ENCODE measurements at places on chromosomes 3 and 15.

- no peak for DNase-seq
Measured at GRCh38 chr15:84023636-84024035, 211.9 kb upstream of the GOLGA6L4 start.

DNA sequence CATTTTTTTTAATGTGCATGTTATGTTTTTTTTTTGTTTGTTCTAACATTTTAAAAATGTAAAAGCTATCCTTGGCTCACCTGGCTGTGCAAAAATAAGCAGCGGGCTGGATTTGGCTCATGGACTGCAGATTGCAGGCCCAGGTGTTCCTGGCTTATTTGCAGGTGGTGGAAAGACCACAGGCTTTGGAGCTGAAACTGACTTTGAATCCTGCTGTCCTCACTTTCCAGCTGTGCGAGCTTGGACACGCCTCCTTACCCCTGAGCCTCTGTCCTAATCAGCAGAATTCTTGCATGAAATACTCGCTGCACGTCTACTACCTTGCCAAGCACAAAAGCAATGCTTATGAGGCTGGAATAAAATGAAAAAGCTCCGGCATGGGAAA lies 188.7 kb upstream of the TPM1 start:
- no peak for DNase-seq

DNA sequence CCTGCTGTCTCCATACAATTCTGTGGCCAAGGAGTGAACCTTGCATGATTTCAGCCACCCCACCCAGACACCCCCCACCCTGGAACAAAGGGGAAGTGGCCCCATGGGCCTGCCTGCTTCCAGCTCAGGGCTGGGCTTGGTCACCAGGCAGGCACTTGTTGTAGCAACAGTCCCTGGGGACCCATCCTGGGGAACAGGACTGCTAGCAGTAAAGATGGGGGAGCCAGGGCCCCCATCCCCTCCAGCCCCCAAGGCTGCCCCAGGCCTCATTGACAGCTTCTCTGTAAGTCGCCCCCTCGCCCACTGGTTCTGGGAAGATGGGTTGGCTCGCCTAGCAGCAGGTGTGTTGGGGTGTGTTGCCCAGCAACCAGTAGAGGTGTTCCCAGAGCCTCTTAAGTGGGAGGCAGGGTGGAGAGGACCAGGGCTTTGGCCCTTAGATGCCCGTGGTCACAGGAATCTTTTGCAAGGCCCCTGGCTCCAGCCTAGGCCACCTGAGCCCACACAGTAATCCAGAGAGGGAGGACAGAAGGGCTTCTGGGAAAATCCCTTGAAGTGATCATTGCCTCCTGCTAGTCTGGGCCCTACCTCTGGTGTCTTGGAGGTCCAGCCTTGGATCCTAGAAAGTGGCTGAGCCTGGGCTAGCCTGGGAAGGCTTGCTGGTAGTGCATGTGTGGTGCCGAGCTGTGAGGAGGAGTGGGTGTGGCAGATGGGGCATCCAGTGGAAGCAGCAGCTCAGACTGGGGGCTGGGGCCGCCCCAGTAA lies 48.9 kb downstream of the CYP11A1 start:
- peak; percentile 67 for DNase-seq

DNA sequence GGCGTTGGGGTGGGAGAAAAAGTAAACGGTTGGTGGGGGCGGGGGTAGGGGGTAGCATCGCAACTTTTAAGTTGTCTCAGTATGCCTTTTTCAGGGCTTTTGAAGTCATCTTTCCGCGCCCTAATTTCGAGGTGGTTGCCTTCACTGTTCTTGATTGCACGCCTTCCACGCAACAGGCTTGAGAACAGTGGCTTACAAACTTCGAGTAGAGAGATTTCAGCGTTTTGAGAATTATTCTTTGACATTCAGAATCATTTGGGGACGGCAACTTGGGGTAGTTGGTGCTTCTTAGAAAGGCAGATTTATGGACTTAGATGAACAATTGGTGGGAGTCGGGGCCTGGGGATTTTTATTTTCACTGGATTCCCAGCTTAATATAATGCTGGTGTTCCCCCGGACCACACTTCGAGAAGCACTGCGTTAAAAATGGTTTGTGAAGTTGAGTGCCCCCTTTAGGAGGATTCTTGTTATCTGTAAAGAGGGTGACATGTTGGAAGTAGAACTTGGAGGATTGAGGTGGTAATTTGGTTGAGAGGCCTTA lies 880 bp downstream of the PPP4R2 start:
- DNase-seq = no peak

GRCh38 chr3:175270198-175270837 lies 411.2 kb downstream of the NAALADL2 start:
- no peak for DNase-seq

DNA sequence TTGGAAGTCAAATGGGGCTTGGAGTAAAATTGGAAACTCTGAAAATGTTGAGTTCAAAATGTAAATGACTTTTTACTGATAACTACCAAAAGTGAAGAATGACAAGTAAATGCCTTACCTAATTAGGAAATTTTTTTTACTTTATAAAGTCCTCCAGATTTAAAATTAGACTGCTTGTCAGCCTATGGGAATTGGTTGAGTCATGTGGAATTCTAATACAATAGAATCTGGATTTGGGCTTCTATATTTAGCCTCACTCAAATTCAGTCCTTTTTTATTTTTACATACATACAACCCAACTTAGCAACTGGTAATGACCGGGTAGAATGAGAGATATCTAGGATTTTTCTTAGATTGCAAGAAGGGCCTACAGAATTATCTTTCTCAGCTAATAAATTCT lies 158.9 kb upstream of the CADPS start:
- DNase-seq = no peak

GRCh38 chr15:60471314-60471713 lies 7.6 kb downstream of the ICE2 start:
- DNase-seq = no peak

DNA sequence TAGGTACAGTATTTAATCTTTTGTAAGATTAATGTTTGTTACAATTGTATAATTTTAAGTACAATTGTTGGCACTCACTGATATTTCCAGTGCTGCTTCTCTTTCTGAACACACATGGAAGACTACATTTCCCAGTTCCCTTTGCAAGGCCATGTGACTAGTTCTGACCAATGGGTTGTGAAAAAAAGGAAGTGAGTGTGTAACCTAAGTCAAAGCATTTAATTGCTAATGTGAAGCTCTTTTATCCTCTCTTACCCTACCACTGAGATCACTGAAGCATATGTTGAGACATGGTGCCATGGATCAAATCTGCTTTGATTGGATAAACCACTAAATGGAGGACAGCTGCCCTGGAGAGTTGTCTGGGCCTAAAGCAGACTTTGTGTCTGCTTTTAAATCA lies 83.9 kb upstream of the PLXND1 start:
- peak; percentile 59 for DNase-seq

DNA sequence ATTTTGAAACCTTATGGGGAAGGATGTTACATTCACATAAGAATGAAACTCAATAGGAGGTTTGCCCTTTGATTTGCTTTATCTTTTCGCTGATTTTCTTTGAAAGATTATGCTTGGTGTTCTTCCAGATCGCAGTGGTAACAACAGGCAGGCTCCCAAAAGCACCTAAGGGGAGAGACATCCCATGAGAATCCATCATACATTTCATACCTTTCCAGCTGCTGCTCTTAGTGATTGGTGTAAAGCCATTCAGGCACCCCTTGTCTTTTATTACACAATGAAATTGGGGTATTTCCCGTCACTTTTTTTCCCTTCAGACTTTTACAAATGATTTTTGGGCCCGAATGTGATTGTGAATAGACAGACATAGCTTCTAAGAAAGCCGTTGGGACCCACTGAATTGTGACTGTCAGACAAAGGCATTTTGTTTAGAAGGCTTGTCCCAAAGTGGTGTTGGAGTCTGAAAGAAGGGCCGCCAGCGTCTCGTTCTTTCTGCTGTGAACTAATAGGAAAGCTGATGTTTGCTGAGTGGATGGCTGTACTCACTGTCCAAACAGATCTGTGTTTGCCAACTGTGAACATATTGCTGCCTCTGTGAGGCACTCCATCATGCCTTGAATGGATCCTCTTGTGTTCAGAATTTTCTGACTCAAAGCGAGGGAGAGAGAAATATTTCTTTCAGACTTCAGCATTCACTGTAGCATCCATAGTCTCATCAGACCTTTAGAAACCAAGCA lies 164.3 kb downstream of the FNDC3B start:
- peak; percentile 90 for DNase-seq

All from NCI-H774 (cell line).